ENCODE measurements at places on chromosomes 4 and X.

GRCh38 chr4:185830263-185830994 is 18.4 kb upstream of the SORBS2 start:
- DNase-seq: no peak

DNA sequence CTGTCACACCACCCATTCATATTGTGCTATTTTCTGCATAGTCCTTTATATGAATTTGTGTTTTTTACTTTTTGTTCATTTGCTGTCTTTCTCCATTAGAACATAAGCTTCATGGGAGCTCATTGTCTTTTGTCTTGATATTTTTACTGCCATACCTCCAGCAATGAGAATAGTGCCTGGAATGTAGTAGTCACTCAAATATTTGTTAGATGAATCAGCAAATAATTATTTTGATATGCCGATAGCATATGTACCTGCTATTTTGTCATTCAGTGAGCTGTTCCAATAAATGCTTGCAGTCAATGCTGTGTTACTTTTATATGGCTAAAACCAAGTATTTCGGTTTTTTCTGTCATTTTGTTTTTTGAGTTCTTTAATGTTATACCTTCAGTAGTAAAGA is 43.5 kb upstream of the SLC25A31 start:
- DNase-seq: peak; percentile 58

- no peak for DNase-seq
Observed at GRCh38 chr4:93469560-93469959, 359.0 kb upstream of the ATOH1 start.

DNA sequence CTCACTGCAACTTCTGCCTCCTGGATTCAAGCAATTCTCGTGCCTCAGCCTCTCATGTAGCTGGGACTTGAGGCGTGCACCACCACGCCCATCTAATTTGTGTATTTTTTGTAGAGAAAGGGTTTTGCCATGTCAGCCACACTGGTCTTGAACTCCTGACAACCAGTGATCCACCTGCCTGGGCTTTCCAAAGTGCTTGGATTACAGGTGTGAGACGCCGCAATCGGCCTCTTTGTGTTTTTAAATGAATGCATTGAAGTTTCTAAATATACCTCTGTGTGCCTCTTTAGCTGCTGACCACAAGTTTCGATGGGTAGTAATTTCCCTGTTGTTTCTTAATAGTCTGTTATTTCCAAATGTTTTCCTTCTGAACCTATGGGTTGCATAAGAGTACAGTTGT is 765.3 kb upstream of the GRIA3 start:
- DNase-seq: no peak

GRCh38 chrX:120299928-120300327 is 11.3 kb downstream of the TMEM255A start:
- DNase-seq: no peak

Data from fibroblast of lung (primary cell).